Stimulated activated CD4-positive, alpha-beta T cell treated with anti-CD3 and anti-CD28 coated beads, Interleukin-15, amount 100 ng/mL, for 24 hours (primary cell): ENCODE measurements at places on chromosomes 5 and 9.
A peak's percentile ranks its signal among the peaks of the same experiment; 100 is the strongest.

GRCh38 chr9:36306471-36307306 is 48.4 kb upstream of the GNE start:
- peak; percentile 4 for DNase-seq

- no peak for DNase-seq
These were observed 241.6 kb upstream of the CD180 start for GRCh38 chr5:67437905-67438845.

DNA sequence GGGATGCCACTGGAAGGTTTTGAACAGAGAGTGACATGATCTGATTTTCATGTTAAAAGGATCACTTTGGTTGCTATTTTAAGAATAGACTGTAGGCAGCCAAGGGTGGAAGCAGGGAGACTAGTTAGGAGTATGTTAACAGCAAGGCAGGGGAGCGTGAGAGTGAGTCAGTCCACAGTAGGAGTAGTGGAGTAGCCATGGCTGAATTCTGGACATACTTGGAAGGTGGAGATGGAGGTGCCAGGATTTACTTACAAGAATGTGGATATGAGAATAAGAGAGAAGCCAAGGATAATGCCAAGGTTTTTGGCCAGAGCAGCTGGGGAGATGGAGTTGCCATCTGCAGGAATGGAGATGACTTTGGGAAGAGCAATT is 118.8 kb downstream of the GALNT10 start:
- DNase-seq = no peak

DNA sequence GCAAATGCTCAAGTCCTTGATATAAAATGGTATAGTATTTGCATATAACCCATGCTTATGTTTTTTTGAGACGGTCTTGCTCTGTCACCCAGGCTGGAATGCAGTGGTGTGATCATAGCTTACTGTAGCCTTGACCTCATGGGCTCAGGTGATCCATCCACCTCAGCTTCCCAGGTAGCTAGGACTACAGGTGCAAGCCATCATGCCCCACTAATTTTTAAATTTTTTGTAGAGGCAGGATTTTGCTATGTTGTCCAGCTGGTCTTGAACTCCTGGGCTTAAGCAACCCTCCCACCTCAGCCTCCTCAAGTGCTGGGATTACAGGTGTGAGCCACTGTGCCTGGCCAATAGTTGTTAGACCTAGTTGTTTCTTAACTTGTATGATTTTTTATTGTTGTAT is 17.3 kb downstream of the SLC36A3 start:
- DNase-seq = no peak

GRCh38 chr5:159995907-159996306 is 13.0 kb upstream of the TTC1 start:
- DNase-seq = no peak

GRCh38 chr5:75235711-75236110 is 967 bp downstream of the ANKRD31 start:
- DNase-seq = no peak
